HFF-Myc (cell line): ENCODE measurements at places on chromosomes 3 and 15.

GRCh38 chr3:66483409-66483906, 17.4 kb downstream of the LRIG1 start:
- no peak for DNase-seq

- DNase-seq, result no peak
These were observed 1.4 kb downstream of the U2SURP start for GRCh38 chr3:143002727-143003126.

DNA sequence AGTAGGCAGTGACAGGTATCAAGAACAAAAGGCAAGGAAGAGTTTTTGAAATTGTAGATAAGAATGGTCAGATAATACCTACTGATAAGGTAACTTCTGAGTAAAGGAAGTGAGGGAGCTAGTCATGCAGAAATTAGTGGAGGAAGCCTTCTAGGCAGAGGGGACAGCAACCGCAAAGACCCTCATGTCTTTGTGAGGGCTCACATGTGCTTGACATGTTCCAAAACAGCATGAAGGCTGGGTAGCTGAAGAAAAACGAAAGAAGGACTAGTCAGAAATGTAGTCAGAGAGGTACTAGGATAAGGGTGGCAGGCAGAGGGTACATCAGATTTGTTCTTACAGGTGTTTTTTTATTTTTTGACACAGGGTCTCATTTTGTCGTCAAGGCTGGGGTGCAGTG, 5.3 kb downstream of the SIN3A start:
- no peak for DNase-seq

DNA sequence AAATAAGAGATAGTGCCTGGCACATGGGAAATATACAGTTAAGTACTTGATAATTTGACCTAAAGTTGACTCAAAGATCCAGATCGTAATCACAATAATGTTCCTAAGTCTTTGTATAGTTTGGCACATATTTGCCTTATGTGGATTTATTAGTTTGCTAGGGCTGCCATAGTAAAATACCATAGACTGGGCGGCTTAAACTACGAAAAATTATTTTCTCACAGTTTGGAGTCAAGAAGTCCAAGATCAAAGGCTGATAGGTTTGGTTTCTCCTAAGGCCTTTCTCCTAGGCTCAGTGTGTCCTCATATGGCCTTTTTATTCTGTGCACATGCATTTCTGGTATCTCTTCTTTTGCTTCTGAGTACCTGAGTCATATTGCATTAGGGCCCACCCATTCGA, 453.7 kb downstream of the NAALADL2 start:
- no peak for DNase-seq

- no peak for DNase-seq
These were observed 55.9 kb upstream of the PIK3CB start for GRCh38 chr3:138890555-138891187.

DNA sequence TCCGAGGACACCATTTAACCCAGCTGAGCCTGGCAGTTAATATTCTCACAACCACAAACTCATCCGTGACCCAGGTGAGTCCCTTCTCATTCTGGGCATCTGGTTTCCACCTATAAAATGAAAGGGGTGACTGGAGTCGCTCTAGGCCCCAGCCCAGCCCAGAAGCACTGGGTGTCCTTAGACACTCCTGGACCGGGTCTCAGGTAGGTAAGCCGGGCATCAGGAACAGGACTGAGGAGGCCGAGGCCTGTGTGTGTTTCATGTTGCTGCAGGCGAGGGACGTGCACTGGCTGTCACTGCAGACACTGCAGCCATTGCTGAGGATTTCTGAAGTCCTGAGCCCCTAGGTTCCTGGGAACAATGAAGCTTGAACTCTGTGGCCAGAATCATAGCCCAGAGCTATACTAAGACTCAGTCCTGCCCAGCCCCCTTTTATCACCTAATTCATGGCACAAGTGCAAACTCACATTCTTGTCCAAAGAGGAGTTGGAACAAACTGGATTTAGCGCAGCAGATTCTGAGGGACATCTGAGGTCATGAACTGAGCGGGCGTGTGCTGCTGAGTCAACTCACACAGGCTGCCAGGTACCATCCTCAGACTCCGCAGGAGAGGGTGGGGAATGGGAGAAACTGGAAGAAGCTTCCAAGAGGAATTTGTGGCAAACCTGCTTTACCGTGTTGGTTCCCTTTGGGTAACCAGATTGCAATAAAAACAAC, 184.9 kb downstream of the FAM43A start:
- no peak for DNase-seq
